Stimulated activated CD4-positive, alpha-beta T cell treated with anti-CD3 and anti-CD28 coated beads, Interleukin-2, amount 100 ng/mL, for 4 hours (primary cell): ENCODE measurements at places on chromosomes 4 and X.

GRCh38 chrX:44338361-44338760, 5.1 kb downstream of the EFHC2 start:
- no peak for DNase-seq

DNA sequence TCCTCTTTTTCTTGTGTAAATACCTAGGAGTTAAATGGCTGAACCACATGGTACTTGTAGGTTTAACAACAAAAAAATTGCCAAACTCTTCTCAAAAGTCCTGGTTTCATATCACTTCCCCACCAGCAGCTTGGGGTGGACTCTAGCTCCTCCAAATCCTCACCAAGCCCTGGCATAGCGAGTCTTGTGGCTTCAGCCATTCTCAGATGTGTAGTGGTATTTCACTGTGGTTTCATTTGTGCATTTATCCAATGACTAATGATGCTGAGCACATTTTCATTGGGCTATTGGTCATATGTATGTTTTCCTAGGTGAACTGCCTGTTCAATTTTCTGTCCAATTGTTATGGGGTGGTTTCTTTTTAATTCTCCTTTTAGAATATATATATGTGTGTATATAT, 249.3 kb downstream of the NLGN4X start:
- no peak for DNase-seq

DNA sequence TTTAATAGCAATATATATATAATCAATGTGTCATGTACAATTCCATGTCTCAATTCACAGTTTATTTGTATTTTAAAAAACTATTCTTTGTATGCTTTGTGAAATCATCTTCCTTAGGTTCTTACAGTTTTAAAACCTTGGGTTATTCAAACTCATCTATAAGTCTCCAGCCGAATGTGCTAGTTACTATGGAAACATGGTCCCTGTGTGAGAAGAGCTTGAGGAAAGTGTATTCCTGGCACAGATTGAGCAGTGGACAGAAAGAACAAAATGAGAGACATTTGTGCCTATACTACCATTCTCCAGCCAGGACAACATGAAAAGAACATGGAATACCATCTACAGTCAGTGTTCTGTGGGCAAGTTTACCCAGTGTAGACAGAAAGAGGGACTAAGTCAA, 103.4 kb downstream of the EFHC2 start:
- no peak for DNase-seq

- DNase-seq: peak; percentile 60
Measured at GRCh38 chr4:337932-338758, 531 bp downstream of the ZNF141 start.

DNA sequence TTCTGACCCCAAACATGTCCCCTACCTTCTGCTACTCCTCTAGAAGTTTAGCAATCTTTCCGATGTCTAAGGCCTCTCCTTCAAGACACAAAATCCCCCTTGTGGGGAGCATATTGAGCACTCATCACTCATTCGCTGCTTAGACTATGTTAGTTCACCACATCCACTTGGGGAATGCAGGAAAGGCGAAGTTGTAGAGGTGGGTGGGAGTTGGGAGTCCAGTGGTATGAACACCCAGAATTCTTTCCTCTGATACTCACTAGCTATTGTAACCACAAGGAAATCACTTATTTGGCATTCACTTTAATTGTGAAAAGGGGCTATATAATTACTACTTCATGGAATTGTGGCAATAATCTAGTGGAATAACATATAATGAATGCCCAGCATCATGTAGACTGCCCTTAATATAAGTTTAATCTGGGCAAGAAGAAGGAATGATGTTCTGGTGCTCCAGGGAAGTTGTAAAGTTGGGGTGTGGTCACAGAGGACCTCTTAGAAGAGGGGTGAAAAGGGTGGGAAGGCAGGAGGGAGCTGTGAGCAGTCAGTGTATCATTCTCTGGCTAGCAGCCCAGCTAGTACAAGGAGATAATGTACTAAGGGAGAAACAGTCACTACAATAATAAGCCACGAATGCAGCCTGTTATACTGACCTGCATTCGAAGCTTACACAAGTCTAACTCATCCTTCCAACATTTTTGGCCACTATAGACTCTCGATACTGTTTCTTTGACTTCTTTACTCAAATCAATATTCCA, 468.2 kb upstream of the DIPK2B start:
- DNase-seq: no peak

- DNase-seq: no peak
Measured at GRCh38 chr4:38386654-38387188, 277.3 kb upstream of the KLF3 start.

DNA sequence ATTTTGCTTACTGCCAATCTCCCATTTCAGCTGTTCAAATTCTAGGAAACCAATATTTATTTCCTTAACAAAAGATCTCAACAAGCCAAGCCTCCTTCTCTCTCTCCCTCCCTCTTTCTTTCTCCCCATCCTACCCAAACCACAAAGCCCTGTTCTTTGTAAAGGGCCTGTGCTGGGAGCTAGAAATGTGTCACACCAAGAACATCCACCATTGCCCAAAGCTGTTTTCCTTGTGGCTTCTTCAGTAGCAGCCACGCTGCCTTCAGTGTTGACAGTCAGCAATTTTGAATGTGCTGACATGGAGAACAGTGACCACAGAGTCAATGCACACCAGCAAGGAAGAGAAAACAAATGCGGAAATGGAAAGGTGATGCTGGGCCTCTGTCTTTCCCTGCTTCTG, 203.0 kb downstream of the MAML3 start:
- no peak for DNase-seq

- no peak for DNase-seq
Measured at GRCh38 chrX:136168929-136169735, 21.8 kb downstream of the FHL1 start.

GRCh38 chr4:68927165-68927564, 24.4 kb downstream of the UGT2A3 start:
- no peak for DNase-seq

- no peak for DNase-seq
Measured at GRCh38 chr4:110792036-110792435, 169.2 kb upstream of the PITX2 start.

GRCh38 chr4:169870507-169870906, 112.8 kb upstream of the HPF1 start:
- no peak for DNase-seq

DNA sequence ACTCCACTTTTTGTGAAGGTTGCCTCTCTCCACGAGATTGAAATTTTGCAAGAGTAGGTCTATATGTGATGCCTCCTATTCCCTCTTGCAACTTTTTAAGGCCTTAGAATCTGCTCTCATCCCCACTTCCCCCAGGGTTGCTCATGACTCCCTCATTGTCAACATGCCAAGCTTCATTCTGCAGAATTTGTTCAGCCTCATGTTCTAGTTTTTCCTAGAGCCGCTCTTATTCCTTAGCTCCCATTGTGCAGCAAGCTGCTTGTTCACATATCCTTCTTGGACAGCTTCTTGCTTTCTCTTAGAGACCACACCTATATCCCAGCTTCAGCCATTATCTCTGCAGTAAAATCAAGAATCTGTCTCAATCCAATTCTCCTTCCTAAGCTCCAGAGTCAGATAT, 82.4 kb downstream of the CNGA2 start:
- DNase-seq: no peak

DNA sequence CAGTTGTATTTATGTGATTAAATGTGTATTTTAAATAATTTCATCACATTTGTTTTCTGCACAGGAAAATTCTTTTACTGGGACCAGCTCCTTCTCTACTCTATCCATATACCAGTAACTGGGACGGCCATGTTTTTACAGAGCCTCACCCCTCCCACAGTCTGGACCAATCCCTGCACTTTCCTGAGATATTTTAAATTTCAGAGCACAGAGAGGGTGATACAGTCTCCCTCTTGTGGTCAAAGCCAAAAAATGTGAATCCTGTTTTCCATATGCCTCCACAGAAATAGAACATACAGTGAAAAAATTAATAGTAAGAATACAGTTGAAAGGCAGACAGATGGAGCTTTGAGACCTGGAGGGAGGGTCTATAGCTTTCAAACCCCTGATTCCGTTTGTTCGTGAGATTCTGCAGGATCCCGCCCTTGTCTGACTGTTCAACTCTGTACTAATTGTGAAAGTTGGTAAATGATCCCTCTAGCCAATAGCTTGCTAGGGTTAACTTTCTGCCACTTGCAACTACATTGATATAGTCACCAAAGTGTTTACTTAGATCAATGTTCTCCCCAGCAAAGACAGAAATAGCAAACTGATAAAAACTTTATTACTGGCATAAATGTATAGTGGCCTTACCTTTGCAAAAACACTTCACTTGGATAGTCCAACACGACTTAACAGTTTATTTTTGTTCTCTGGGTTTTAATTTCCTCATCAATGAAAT, 172.2 kb downstream of the PPARGC1A start:
- no peak for DNase-seq

GRCh38 chrX:135327299-135327698, 18.0 kb downstream of the ETDC start:
- DNase-seq: no peak

- no peak for DNase-seq
Measured at GRCh38 chrX:21883258-21883657, 27.5 kb downstream of the YY2 start.

GRCh38 chrX:136046295-136047015, 61.2 kb downstream of the SLC9A6 start:
- DNase-seq: no peak

GRCh38 chrX:41409006-41409405, 38.1 kb upstream of the NYX start:
- DNase-seq: no peak

GRCh38 chrX:20666331-20666730, 399.6 kb upstream of the RPS6KA3 start:
- DNase-seq: no peak

DNA sequence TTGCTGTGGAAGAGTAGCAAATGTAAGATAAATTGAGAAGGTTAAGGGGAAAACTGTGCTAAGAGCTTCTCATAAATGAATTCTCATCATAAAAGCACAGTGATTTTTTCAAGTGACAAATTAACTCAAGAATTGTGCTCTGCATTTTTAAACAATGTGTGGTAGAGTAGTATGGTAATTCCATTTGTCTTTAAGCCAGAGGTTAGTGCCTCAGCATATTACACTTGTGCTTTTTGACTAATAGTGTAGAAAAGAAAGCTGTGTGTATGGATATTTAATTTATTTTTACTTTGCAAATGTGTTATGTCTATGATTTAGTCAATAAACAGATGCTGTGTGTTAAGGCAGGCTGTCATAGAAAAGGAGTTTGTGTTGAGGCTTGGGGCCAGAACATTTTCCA, 61.0 kb downstream of the FHIP1A start:
- no peak for DNase-seq

DNA sequence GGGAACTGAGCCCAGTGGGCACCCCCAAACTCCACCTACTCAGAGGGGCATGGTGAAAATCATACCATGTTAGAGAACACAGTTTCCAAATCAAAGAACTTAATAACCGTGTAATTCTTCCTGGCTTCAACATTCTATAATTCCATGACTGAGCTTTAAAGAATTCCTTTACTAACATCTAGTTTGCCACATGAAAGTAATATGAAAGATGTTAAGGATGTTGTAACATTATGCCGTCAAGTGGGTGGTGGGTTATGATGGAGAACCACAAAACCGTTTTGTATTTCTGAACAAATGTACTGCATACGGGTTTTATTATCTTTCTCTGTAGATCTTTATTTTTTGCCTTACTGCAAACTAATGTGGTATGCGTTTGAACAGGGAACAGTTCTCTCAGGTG, 549.0 kb upstream of the MAGEB2 start:
- no peak for DNase-seq

DNA sequence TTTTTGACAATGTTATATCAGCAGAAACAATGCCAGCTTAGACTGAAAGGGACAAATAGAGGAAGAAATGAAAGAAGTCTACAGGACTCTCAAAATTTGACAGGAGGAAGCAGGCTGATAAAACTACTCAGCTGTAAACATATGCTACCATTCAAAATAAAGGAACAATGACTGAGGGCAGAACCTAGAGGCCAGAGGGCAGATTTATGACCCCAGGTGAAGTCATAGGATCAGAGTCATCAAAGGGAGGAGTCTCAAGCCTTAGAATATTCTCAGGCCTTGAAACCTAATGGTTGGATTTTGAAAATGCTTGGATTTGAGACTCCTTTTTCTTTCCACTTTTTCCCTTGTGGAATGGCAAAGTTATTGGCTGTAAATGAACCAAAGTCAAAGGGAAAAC, 17.0 kb upstream of the SYTL5 start:
- no peak for DNase-seq

- DNase-seq: no peak
Measured at GRCh38 chr4:11529625-11530201, 101.0 kb upstream of the HS3ST1 start.
